RCC 7860 (cell line): ENCODE measurements at places on chromosomes 1 and 21.

- no peak for DNase-seq
These were observed 9.1 kb downstream of the SYTL1 start for GRCh38 chr1:27350663-27351540.

- DNase-seq = no peak
These were observed 12.5 kb downstream of the L1TD1 start for GRCh38 chr1:62207187-62207586.

- DNase-seq = peak; percentile 8
These were observed 264.0 kb upstream of the CAMK1G start for GRCh38 chr1:209319549-209319948.

DNA sequence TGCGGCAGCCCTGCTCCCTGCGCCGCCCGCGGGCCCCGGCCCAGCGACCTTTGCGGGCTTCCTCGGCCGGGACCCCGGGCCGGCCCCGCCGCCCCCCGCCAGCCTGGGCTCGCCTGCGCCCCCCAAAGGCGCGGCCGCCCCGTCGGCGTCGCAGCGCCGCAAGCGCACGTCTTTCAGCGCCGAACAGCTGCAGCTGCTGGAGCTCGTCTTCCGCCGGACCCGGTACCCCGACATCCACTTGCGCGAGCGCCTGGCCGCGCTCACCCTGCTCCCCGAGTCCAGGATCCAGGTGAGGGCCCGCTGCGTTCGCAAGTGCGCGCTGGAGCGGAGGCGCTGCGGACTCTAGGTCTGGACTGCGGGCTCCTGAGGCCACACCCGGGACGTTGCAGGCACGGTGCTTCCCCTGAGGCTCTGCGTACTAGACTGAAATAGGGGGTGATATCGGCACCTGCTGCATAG lies 351 bp downstream of the MIXL1 start:
- DNase-seq = no peak

- DNase-seq = no peak
These were observed 1.6 kb downstream of the ADCY10 start for GRCh38 chr1:167912294-167912693.

GRCh38 chr1:226308166-226308722 lies 720 bp downstream of the LIN9 start:
- no peak for DNase-seq

- DNase-seq = no peak
These were observed 38.3 kb upstream of the CD46 start for GRCh38 chr1:207713529-207713928.

GRCh38 chr1:196308176-196308575 lies 300.1 kb downstream of the KCNT2 start:
- no peak for DNase-seq

- DNase-seq = no peak
These were observed 92.3 kb downstream of the TRIM11 start for GRCh38 chr1:228314315-228314657.

DNA sequence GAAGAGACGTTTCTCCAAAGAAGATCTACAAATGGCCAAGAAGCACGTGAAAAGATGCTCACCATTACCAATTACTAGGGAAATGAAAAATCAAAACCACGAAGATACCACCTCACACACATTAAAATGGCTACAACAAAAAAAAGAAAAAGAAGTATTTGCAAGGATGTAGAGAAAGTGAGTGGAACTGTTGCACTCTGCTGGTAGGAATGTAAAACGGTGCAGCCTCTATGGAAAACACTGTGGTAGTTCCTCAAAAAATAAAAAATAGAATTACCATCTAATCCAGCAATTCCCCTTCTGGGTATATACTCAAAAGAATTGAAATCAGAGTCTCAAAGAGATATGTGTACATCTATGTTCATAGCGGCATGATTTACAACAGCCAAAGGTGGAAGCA lies 115.4 kb upstream of the EDN2 start:
- DNase-seq = no peak

DNA sequence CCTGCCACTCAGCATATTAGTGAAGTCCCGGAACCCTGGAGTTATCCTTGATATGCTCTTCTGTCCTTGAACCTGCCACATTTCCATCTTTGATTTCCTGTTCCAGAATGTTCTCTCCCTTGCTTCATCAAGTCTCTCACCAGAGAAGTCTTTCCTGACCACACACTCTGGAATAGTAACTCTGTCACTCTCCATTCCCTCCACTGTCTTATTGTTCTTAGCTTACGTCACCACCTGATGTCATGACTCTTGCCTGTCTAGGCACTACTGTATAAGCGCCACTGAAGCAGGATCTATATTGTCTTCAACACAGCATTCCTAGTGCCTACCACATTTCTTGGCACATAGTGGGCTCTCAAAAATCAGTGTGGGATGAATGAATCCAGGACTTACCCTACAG lies 65.4 kb upstream of the SMYD2 start:
- no peak for DNase-seq

DNA sequence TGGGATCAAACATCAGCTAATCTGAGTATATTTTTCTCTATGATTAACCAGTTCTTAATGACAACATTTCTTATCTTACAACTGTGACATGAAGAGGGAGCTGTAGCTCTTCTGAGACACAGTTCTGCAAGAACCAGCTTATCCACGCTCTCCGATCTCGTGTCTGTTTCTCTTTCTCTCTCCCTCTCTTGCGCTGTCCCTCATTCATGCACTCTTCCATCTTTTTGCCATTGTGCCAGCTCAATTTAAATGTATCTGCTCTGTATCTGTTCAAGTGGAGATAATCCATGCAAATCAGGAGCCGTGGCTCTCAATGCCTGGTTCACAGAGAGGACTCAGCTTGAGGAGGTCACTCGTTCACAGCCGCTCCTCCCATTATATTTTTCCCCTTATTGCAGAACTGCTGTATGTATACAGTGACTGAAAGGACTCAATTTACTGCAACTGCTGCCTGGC lies 494.7 kb upstream of the ADGRL2 start:
- peak; percentile 20 for DNase-seq

- DNase-seq = peak; percentile 28
These were observed 138.9 kb downstream of the ACTL8 start for GRCh38 chr1:17893891-17894631.
